ENCODE measurements at places on chromosomes 16 and 17.

GRCh38 chr16:86376837-86377236 lies 133.5 kb upstream of the FOXF1 start:
- no peak for DNase-seq

- DNase-seq, result no peak
Measured at GRCh38 chr17:79915850-79916430, 76.7 kb upstream of the CBX4 start.

GRCh38 chr16:28304214-28304613 lies 11.9 kb downstream of the SBK1 start:
- no peak for DNase-seq

DNA sequence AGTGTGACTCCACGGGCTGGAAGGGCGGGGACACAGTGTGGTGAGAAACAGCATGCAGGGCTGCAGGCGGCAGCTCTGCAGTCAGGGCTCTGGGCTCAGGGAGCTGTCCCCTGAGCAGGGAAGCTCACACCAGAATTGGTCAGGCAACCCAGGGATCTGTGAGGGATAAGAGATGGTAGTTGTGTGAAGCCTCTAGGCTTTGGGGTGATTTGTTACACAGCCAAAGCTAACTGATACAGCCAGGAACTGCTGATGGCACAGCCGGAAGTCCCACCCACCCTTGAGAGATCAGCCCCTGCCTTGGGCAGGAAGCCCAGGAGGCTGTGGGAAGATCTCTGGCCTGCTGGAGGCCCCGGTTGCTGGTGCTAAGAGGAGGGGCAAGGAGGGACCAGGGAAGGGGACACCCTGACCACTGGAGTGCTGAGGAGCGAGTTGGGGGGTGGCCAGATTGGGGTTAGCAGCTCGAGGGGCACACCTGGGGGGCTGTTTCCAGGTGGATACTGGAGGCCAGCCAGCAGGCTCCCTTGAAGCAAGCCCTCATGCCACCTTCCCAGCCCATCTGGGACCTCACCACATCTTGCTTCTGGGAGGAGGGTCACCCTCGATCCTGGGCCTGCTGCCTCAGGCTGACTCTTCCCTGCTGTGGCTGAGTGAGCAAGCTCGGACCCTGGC lies 25.2 kb downstream of the NPTX1 start:
- no peak for DNase-seq

DNA sequence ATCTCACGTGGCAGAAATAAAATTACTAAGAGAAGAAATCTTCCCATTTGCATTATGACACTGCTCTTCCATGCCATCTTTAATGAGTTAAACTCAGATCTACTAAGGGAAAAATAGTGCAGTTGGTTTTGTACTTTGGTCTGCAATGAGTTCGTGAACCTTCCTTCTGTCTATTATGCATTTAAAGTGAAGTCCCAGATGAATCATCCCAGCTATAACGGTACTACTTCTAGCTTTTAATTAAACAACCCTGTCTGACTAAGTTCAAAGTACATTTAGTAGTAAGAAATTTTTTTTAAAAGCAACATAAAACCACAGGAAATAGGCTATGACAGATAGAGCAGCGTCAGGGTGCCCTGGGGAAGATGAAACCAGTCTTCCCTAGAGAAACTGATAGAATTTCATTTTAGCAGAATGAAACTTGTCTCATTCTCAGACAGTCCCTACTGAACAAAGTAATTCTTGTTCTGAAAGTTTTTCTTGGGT lies 1.8 kb downstream of the TMIGD1 start:
- DNase-seq, result no peak

GRCh38 chr16:81946206-81946605 lies 65.1 kb downstream of the SDR42E1 start:
- no peak for DNase-seq

DNA sequence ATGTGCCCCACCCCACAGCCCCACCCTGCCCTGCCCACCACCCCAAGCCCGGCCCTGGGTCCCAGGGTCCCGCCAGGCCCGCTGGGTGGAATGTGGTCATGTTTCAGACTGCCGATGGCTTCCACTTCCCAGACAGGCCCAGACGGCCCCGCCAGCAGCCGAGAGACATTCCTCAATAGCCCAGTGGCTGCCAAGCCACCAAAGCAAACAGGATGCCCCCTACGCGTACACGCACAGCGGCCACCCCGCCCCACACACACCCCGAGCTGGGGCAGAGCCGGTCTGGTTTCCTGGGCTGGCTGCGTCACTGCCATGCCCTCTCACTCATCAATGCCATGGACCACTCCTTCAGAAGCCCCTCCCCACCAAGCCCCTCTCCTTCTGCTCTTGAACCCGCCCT lies 1.2 kb upstream of the KRT17 start:
- no peak for DNase-seq

DNA sequence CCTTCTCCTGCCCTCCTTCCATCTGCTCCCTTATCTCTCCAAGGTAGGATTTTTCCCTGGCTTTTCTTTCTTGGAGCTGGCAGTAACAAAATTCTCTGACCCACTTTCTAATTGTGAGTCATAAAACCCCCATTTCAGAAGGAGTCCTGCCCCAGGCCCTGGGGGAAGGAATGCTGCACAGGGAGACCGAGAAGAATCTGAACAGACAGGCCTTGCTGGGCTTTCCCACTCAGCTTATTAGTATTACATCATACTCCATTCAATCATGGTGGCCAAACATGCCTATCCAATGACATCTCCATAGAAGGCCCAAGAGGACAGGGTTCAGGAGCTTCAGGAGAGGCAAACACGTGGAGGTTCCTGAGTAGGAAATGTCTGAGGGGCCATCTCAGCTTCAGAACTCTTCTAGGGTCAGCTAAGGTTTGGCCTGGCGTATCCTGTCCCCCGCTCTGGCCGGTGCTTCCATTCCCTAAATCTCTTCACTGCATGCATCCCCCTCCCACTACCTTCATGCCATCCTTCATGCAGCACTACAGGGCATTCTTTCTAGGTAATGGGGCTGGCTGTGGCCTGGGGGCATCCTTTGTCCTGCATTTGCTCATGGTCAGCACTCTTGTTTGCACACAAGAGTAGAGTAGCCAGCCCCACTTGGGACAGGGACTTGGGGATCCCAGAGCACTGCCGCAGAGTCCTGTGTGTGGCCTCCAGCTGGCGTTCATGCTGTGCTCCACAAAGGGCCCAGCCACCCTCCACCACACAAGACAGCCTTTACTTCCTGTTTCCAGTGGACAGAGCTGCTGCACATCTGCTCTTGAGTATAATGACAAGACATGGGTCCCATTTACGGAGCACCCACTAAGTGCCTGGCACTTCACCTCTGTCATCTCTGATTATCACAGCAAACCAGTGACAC lies 8.2 kb downstream of the SLC6A2 start:
- DNase-seq, result no peak

DNA sequence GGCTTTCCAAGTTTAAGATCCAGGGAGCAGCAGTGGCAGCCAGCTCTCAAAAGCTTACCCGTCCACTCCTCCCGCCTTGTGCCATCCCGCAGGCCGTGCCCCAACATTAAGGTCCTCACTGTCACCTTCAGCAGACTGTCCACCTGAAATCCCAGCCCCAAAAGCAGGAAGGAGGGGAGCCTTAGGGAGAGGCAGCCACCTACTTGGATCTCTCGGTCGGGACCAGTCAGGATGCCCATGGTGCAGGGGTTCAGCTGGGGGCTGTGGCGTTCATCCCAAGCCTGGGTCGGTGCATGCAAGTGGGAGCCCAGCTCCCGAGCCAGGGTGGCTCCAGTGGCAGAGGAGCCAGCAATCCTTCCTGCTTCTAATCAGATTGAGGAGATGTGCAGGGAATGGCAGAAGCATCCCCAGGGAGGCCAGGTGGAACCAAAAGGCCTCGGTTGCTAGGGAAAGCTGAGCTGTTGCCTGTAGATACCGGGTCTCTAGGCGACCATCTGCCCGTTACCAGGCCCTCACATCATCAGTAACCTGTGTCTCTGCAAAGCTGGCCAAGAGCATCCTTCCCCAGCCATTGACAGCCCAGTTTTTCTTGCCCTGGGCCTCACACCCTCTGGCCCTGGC lies 24.6 kb downstream of the CNGB1 start:
- DNase-seq, result peak; percentile 88

GRCh38 chr17:66727634-66728570 lies 107.0 kb upstream of the CACNG5 start:
- peak; percentile 70 for DNase-seq

DNA sequence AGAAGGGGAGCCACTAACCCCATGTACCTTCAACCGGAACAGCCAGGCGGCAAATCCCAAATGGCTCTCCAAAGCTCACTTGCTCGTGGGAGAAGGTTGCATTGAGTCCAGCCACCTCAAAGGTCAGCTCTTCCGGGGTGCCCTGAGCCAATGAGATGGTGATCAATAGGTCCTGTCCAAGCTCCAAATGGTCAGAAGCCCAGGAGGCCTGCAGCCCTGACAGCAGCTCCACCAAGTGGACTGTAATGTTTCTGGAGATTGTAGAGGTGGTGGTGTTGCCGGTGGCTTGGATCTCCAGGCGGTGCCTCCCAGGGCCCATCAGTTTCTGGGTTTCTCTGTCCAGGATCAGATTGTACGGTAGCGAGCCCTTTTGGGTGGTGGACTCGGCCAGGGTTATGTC lies 39.9 kb upstream of the BCO1 start:
- no peak for DNase-seq

All from NCI-H2171 (cell line).